GM23338 (cell line): ENCODE measurements at places on chromosomes 7 and 10. TPM values are rescaled to one million over a fixed set of nuclear protein-coding genes. Genes with fewer than 3 reads are reported as not detected.

The PNLIP gene
- not detected in 2 replicates for polyA plus RNA-seq

The CLRN3 gene
- polyA plus RNA-seq, result not detected in 2 replicates

The COX15 gene
- polyA plus RNA-seq, result 15.7 and 22.3 TPM in 2 replicates

The FRAT1 gene
- polyA plus RNA-seq, result 1.4 and 1.7 TPM in 2 replicates

The ATG9B gene
- polyA plus RNA-seq, result 3.2 and 3.4 TPM in 2 replicates

The ZNF488 gene
- polyA plus RNA-seq, result 1.7 and 2.5 TPM in 2 replicates

The MORN4 gene
- 49.5 and 50.0 TPM in 2 replicates for polyA plus RNA-seq

The SFTPA1 gene
- polyA plus RNA-seq, result not detected in 2 replicates

The KIF11 gene
- polyA plus RNA-seq, result 22.1 and 26.1 TPM in 2 replicates

The STEAP4 gene
- 0.06 TPM in 1 of 2 replicates, not detected in the other for polyA plus RNA-seq

The NYAP1 gene
- 0.19 and 0.49 TPM in 2 replicates for polyA plus RNA-seq

The TDRD1 gene
- 0.52 and 0.64 TPM in 2 replicates for polyA plus RNA-seq

The AFAP1L2 gene
- 2.3 TPM in 2 replicates for polyA plus RNA-seq

The CALCR gene
- 0.32 and 0.59 TPM in 2 replicates for polyA plus RNA-seq

The CUBN gene
- 0.06 and 0.47 TPM in 2 replicates for polyA plus RNA-seq

The FAM131B gene
- polyA plus RNA-seq, result 4.7 and 5.4 TPM in 2 replicates

The CNNM1 gene
- 0.37 and 0.52 TPM in 2 replicates for polyA plus RNA-seq

The C10orf90 gene
- 0.35 and 0.97 TPM in 2 replicates for polyA plus RNA-seq

The ZNF804B gene
- not detected in 2 replicates for polyA plus RNA-seq

The NPSR1 gene
- not detected in 2 replicates for polyA plus RNA-seq

The OR2A1 gene
- polyA plus RNA-seq, result 1.2 and 1.6 TPM in 2 replicates

The IFIT1B gene
- 0.10 TPM in 2 replicates for polyA plus RNA-seq

The ATP5F1C gene
- 519 and 537 TPM in 2 replicates for polyA plus RNA-seq

The OPALIN gene
- not detected in 2 replicates for polyA plus RNA-seq

The HOXA11 gene
- not detected in 2 replicates for polyA plus RNA-seq
